ENCODE measurements at places on chromosomes 2 and 18.

GRCh38 chr2:241136661-241137260 is 12.5 kb downstream of the PASK start:
- DNase-seq = no peak

DNA sequence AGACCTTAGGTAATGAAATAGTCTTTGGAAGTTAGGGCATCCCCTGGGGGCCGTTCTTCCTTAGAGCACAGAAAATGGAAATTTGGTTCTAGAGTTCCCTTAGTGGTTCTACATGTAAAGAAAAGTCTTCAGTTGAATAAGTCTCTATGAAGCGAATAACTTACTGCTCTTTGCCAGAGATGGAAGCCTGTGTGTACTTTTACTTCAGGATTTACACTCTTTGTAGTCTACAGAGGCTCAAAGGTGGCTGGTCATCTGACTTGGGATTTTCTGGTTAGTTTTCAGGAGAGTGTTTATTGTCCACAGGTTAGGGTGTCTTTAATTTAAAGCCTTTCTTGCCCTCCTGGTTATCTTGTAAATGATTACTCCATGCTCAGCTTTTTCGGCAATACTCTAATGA is 210.6 kb downstream of the ZNF521 start:
- DNase-seq = no peak

- no peak for DNase-seq
Measured at GRCh38 chr2:696463-696862, 19.3 kb upstream of the TMEM18 start.

GRCh38 chr18:679516-679915 is 22.1 kb downstream of the TYMS start:
- no peak for DNase-seq

- DNase-seq = no peak
Measured at GRCh38 chr2:236241181-236242056, 22.8 kb downstream of the ASB18 start.

DNA sequence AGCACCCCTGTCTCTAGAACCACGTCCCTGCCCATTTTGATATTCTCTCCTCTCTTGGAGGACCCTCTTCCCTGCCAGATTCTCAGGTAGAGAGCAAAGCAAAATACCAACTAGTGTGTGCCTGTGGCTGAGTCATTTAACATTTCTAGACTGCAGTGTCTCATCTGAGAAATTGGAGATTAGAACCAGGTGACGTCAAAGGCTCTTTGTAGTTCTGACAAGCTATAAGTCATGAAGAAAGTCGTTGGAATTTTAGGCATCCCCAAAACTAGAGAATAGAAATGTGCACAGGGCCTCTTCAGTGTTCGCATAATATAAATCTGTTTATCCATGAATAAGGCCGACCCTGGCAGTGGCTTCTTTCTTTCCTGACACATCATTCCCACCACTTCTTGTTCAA is 74.4 kb upstream of the TANC1 start:
- DNase-seq = no peak

- DNase-seq = no peak
Measured at GRCh38 chr2:145771525-145771924, 1251.6 kb upstream of the ZEB2 start.

- no peak for DNase-seq
Measured at GRCh38 chr2:102399499-102400141, 23.3 kb upstream of the IL18RAP start.

DNA sequence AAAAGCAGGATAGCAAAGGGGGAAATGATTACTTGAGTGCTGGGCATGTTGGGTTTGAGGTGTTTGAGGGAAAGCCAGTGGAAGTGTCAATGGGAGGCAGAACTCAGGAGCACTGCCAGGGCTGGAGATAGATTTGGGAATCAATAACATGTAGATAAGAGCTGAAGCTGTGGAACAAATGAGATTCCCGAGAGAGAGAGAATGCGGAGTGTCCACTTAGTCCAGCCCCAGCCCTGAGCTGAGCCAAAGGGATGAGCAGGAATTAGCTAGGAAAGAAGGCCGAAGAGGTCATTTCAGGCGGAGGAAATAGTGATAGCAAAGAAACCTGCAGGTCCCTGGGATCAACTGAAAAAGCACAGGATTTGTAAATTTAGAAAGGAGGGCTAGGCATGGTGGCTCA is 21.2 kb upstream of the YES1 start:
- DNase-seq = no peak

- DNase-seq = no peak
Measured at GRCh38 chr2:170350929-170351826, 173.2 kb downstream of the MYO3B start.

DNA sequence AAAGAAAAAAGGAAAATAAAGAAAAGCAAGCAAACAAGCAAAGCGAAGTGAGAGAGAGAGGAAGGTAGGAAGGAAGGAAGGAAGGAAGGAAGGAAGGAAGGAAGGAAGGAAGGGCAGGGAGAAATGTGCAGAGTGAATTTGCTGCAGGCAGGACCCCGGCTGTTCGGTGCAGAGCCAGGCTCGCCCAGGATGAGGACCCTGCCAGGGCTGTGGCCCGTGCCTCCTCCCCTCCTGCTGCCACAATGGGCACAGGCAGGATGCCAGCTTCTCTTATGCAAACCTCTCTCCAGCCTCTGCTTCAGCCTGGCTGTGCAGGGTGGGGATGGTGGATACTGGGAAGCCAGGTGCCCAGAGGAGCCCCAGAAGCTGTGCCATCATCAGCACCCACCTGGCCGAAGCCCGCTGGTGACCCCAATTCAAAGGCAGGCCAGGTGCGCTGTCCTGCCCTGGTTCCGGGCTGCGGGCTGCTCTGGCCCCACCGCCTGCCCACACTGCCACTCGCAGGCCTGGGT is 3.2 kb downstream of the GPR17 start:
- no peak for DNase-seq

GRCh38 chr2:109335631-109336176 is 206.7 kb downstream of the SH3RF3 start:
- no peak for DNase-seq

DNA sequence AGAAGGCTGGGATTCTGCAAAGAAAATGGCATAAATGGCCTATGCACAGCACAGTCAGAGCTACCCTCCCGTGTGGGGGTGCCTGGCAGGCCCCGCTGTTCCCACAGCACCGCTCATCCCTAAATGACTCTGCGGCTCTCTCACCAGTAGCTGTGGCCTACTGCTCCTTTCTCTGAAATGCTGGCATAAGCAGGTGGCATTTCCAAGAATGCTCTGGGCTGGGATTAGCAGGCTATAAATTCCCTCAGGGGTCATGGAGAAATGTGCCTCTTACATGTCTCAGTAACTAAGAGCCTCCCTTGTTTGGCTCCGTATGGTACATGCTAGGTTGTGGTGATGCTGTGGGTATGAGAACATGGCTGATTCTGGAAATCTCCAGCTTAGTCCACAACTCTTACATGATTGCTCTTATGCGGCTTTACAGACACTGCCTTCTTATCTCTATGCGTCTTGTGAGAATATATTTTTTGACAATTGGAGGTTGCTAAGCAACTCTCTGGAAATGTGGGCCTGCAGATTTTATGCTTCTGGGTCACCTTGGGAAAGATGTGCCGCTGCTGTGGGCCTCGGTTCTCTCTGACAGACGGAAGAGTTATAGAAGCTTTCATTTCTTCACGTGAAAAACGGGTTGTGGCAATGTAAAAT is 80.3 kb upstream of the GATA6 start:
- no peak for DNase-seq

- DNase-seq = peak; percentile 22
Measured at GRCh38 chr2:161992531-161992930, 81.5 kb downstream of the DPP4 start.

DNA sequence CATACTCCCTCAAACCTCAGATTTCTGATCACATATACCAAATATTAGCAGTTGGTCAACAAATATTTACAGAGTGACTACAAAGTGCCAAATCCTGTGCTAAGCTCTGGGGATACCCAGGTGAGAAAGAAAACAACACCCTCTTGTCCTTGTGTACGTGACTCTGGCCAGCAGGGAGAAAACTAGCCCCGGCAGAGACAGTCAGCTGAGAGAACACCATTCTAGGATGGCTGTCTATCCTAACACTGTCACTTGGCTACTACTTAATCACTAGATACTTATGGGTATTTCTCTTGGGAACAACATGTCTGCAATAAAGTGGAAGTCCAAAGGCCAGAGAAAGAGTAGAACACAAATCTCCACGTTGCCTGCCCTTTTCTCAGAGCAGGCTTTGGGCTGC is 57.9 kb upstream of the CD226 start:
- no peak for DNase-seq

DNA sequence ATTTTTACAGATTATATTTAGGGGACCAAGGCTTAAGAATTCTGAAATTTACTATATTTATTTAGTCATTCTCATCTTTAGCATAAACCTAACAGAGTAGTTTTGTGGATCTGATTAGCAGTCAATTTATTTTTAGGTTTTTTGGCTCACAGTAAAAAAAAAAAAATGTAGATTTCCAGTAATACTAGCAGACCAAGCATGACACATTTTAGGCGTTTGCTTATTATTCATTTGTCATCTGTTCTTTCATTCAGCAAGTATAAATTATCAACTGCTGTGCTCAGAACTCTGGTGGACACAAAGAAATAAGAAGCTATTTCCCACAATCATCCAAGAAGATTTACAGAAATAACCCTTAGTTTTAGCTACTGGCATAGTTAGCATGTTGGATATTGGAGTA is 20.6 kb downstream of the PDE1A start:
- DNase-seq = no peak

- DNase-seq = no peak
Measured at GRCh38 chr2:203777030-203777429, 70.6 kb downstream of the CD28 start.

GRCh38 chr2:51201295-51201694 is 169.4 kb upstream of the NRXN1 start:
- DNase-seq = no peak

DNA sequence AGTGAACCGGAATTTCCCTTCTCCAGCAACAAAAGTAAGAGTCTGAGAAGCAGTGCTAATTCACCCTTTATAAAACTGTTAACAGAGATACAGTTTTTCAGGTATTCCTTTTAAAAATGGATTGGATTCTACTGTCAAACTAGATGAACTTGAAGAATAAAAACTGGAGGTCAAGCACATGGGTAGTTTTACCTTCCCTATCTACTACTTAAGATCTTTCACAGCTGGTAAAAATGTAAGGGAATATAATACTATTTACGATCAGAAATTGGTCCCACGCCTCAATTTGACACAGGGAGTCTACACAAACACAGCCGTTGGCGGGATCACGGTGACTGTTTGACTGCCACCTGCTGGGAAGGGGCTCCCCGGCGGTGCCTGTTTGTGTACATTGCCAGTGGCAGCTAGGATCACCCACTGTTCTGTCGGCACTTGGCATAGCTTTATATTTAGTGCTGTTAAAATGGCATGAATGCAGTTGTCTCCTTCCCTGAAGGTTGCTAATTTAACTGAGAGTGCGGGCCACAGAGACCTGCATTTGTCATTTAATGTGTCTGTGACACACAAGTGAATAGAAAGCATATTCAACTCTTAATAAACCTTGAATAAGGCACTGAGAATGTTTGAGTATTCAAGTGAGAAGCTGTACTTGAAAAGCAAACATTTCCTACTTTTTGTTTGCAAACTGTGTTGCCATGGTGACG is 59.5 kb downstream of the ABCG8 start:
- peak; percentile 44 for DNase-seq

DNA sequence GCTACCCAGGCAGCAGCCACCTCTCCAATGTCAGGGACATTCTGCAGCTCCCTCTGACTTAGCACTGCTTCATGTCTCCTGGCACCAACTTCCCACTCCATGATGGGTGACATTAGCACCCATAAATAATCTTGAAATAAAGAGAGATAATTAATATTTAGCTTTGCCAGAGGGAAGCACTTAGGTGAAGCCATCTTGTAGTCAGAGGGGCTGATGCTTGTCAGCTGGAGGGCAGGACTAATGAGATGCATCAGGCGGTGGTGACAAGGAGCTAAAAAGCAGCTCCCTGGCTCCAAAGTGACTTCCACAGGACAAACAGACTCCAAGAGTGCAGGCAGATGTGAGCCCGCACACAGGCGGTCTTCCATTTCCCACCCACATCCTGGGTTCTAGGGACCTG is 153.0 kb upstream of the ID2 start:
- DNase-seq = no peak

Data from hematopoietic multipotent progenitor cell treated with erythropoietin and hydrocortisone succinate and interleukin-3 and kit ligand, for 8 days (in vitro differentiated cells).